ENCODE measurements at places on chromosomes 11 and 22.

DNA sequence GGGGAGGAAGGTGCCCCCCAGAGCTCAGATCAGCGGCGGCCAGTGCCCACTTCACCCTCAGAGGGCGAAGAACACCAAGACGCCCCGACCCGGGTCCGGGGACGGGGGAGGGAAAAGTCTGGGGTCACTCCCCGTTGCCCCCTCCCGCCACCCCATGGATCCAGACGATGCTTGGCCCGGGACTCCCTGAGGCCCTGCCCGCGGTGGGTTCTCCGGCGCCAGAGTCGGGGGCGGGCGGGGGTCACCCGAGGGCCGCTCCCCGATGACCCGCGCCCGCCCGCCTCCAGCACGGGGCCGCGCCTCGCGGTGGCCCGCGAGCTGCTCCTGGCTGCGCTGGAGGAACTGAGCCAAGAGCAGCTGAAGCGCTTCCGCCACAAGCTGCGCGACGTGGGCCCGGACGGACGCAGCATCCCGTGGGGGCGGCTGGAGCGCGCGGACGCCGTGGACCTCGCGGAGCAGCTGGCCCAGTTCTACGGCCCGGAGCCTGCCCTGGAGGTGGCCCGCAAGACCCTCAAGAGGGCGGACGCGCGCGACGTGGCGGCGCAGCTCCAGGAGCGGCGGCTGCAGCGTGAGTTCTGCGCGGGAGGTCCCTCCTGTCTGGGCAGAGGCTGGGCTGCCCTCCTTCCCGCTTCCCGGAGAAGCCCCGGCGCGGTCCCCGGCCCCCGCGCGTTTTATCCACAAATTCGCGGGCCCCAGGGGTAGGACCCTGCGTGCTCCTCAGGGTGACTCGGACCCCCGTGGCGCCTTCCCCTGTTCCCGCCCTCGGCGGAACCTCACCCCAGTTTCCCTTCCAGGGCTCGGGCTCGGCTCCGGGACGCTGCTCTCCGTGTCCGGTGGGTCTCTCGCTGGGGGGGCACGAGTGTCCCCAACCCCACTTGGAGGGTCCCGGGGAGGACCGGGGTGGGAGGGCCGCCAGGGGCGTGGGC is 1.1 kb downstream of the NLRP6 start:
- no peak for DNase-seq

GRCh38 chr11:134038897-134039470 is 29.9 kb upstream of the JAM3 start:
- peak; percentile 32 for DNase-seq

GRCh38 chr11:14237444-14237961 is 121.5 kb downstream of the RRAS2 start:
- DNase-seq, result peak; percentile 20

- peak; percentile 29 for DNase-seq
These were observed 34.7 kb downstream of the USP47 start for GRCh38 chr11:11876458-11876857.

DNA sequence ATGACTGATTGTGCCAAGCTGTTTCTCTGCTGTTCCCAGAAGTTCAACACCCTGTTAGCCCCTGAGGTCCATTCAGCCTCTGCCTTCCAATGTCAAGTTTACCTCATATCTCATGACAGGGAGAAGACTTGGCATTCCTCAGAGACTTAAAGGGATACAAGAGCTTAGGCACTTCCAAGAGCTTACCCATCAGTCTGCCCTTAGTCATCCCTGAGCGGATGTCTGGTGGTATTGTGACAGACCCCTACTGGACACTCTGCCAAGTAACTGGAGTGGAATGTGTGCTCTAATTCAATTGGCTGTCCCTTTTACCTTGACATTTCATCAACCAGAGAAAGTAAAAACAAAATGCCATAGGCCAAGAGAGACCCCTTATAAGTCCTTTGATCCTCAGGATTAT is 151.5 kb downstream of the AASDHPPT start:
- DNase-seq, result no peak

GRCh38 chr11:2142762-2143202 is 3.6 kb upstream of the IGF2 start:
- no peak for DNase-seq

GRCh38 chr11:123628936-123629683 is 25.3 kb downstream of the SCN3B start:
- DNase-seq, result peak; percentile 11

GRCh38 chr22:24157822-24158135 is 23.5 kb upstream of the SUSD2 start:
- DNase-seq, result no peak

DNA sequence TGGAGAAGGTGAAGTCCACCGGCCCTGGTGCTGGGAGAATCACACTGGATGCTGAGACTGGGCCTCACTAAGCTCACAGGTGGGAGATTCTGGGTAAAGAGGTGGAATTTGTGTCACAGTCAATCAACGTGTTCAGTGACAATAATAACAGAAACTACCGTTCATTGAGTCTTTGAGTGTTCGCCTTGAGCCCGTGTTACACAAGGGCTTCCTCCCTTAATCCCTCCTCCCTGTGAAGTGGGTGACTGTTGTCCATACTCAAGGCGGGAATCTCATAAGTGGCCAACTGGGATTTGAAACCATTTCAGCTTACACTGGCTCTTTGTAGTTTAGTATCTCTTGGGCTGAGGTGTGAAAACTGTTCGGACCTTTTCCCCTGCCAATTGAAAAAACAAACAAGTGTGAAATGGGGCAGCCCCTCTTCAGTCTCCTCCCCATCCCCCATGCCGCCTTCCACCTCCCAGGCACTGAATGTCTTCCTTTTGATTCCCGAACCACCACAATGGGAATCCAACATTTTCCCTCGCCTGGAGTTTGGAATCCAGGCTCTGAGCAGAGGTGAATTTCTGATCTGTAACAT is 502.4 kb downstream of the MIAT start:
- no peak for DNase-seq

GRCh38 chr22:41517172-41518047 is 26.9 kb downstream of the POLR3H start:
- peak; percentile 44 for DNase-seq

GRCh38 chr11:11252403-11252802 is 100.6 kb downstream of the CSNK2A3 start:
- no peak for DNase-seq

GRCh38 chr11:47552056-47552565 is 821 bp downstream of the CELF1 start:
- peak; percentile 56 for DNase-seq

- DNase-seq, result no peak
These were observed 80.0 kb downstream of the C11orf91 start for GRCh38 chr11:33620423-33621171.

DNA sequence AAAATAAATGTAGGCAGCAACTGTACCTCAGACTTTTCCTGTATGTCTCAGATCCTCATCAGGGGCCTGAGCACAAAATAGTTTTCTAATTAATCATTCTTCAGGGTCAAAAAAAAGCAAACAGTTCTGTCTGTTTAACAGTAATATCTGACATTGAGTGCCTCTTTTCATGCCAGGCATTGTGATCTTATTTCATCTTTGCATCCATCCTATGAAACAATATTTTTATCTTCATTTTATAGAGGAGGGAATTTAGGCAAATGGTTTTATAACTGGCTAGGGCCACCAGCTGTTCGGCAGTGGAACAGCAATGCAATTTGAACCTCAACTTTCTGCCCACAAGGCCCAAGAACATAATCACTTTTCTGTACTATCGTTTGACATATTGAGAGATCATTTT is 145.6 kb downstream of the WNT7B start:
- DNase-seq, result no peak

- DNase-seq, result no peak
These were observed 348.7 kb downstream of the ETS1 start for GRCh38 chr11:128238521-128239265.

GRCh38 chr11:64553554-64554201 is 37.3 kb upstream of the SLC22A12 start:
- peak; percentile 55 for DNase-seq

GRCh38 chr11:115761817-115762216 is 257.6 kb upstream of the CADM1 start:
- no peak for DNase-seq

- DNase-seq, result peak; percentile 84
These were observed 35.1 kb downstream of the MMP7 start for GRCh38 chr11:102495161-102496042.

DNA sequence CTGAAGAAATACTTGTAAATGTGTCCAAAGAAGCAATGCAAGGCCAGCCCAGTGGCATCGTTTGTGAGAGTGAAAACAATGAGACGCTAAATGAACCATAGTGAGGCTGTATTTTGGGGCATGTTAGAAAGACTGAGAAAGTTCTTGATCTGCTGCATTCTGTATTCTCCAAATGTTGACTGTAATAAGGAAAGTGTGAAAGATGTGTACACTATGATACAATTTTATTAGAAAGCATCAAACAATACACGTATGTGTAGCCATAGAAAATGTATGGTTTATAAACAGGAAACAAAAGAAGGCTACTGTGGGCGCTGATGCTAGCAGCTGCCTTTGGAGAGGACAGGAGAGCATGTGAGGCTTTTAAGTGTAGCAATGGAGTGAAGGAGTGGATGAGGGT is 233.5 kb upstream of the E2F8 start:
- DNase-seq, result no peak

DNA sequence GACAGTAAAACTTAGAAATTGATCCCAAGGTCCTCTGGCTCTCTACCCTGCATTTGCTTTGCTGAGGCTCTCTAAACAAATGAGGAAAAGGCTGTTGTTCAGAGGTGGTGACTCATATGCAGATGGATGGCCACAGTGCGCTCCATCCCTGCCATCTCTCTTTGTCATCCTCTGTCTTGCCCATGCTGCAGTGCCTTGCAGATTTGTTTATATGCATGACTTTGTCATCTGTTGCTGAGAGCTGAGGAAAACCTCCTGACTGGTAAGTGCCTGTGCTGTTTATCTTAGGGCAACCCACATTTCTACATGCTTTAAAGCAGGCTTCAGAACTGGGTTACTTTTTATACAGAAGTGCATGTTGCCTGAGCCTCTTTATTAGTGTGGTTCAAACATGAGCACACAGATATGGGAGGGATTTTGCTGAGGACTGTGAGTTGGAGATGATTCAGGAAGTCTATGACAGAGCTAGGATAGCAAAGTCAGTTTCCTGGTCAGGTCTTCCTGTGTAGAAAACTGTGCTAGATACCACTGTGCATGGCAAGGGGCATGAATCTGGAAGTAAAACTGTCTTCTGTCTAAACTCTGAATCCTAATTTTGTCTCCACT is 57.4 kb downstream of the JAM3 start:
- DNase-seq, result no peak

DNA sequence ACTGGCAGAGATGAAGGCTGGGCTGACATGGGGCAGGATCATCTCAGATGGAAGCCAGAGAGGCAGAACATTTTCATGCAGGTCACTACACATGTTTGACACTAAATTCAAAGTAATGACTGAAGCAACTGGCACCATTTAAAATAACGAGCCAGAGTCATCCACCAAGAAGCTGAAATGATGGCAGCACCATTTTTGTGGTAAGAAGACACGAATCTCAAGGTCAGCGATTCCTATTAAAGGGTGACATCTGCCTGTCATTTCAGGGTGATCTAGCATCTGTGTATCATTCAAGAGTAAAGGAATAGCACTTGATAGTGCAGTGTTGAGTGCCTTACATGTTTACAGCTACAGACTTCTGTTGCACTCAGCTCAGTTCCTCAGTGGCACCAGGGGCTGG is 113.4 kb upstream of the C11orf87 start:
- peak; percentile 6 for DNase-seq

- peak; percentile 77 for DNase-seq
These were observed 631 bp downstream of the PHF21A start for GRCh38 chr11:46120346-46121300.

- DNase-seq, result no peak
These were observed 25.7 kb downstream of the USP28 start for GRCh38 chr11:113849713-113850112.

DNA sequence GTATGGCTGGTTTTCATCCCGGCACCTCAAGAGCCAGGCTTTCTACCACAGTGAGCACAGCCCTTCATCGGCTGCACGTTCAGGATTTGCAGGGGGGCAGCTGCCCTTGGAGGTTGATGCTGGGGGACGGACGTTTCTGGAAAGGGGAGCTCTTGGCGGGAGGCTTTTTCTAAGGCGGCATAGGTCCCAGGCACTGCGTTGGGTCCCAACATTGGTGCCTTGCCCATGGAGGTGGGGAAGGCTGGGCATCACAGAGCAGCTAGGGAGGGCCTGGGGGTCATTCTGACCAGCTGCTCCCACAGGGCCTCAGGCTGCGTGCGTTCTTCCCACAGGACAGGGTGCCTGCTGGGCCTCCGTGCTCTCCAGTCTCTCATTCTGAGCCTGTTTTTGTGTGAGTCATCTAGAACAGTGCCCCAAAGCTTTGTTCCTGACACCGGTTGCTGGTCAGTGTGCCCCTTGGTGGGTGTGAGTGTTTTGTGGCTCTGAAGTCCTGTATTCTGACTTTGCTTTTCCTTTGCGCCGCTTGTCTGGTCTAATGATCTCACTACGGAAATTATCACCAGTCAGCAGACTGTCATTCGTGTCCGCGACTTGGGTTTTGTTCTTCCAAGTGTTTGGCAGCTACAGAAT is 275.9 kb downstream of the TBC1D22A start:
- no peak for DNase-seq

GRCh38 chr11:116579857-116580727 is 192.7 kb downstream of the BUD13 start:
- DNase-seq, result no peak

- DNase-seq, result peak; percentile 26
These were observed 469.8 kb upstream of the KIRREL3 start for GRCh38 chr11:127470306-127470884.

DNA sequence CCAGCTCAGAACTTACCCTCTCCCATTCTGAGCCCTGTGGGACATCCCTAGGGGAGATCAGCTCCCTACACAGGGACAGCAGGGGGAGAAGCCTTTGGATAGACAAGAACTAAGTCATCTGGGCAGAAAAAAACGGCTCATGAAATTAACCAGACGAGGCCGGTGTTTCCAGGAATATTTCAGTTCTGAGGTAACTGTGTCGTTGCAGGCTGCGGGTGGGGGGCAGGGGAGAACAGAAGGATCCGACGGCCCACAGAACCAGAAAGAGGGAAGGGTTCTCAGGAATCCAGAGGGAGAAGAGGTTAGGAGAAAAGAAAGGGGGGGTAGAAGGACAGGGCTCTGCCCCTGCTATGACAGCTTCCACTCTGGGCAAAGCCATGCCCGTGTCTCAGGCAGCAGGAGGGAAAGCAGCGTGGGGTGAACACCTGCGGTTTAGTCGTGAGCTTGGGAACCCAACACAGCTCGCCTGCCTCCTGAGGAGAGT is 3.6 kb downstream of the CLCF1 start:
- no peak for DNase-seq

GRCh38 chr11:35049859-35050531 is 89.0 kb upstream of the CD44 start:
- DNase-seq, result peak; percentile 53

DNA sequence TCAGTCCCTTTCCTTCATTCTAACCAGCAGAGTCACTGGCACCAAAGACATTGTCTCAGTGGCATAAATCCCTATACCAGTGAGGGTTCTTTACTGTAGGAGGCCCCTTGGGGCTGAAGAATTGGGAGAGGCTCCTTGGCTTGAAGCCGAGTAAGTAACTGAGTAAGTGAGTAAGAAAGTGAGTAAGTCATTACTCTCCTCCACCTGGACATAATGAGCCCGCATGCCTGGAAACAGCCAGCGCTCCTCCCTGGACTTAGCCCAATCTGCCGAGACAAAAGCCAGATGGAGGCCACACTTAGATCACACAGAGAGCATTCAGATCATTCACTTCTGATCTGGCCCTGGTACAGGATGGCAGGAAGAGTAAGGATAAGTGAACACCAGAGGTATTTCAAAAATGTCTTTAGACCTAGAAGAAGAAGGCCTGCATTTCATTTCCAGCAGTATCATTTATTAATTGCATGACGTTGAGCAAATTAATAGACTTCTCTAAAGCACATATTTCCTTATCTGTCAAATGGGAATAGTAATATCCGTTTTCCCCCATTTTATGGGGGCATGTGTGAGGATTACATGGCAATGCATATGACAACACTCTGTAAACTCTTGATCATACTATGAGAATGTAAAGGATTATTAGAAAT is 8.2 kb upstream of the MICAL3 start:
- DNase-seq, result no peak

Data from NB4 (cell line).